Activated T-cell treated with anti-CD3 and anti-CD28 coated beads, Interleukin-2, amount 50 U/mL, for 72 hours (primary cell): ENCODE measurements at places on chromosomes 3 and 15. TPM values are rescaled to one million over a fixed set of nuclear protein-coding genes. Genes with fewer than 3 reads are reported as not detected.

Gene MAP3K13
- 29.3 TPM for total RNA-seq

Gene WDR93
- 0.19 TPM for total RNA-seq

Gene GPR160
- 14.4 TPM for total RNA-seq

Gene MOBP
- 0.34 TPM for total RNA-seq

Gene CHL1
- not detected for total RNA-seq

Gene SLCO2A1
- total RNA-seq, result 0.10 TPM

Gene CDC25A
- 27.8 TPM for total RNA-seq

Gene BFSP2
- total RNA-seq, result not detected

Gene MKRN2OS
- total RNA-seq, result not detected

Gene DUOX2
- total RNA-seq, result 0.31 TPM

Gene STRA6
- 0.46 TPM for total RNA-seq

DNA sequence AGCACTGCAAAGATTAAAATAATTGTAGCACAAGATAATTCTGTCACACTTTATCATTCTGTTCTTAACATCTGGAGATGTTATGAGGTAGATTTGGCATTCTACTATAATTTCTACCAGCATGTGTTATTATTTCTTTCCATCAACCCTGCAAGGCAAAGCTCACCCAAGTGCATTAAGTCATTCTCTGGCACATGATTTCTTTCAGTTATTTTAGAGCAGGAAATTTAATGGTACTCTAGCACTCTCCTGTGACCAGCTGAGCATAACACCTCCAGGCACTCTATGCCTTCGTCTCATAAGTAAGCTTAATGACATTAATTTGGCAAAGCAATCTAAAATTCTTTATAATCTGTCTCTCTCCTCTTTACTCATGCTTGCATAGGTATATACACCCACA is 300.2 kb upstream of the GPR149 start:
- DNase-seq, result no peak

- no peak for DNase-seq
Measured at GRCh38 chr15:91737151-91737818, 116.2 kb upstream of the SLCO3A1 start.

- no peak for DNase-seq
Measured at GRCh38 chr15:46297766-46298165, 662.9 kb downstream of the SQOR start.

- DNase-seq, result no peak
Measured at GRCh38 chr15:34657469-34658127, 74.1 kb upstream of the GOLGA8B start.

GRCh38 chr3:180325958-180326357 is 276.0 kb upstream of the TTC14 start:
- no peak for DNase-seq

DNA sequence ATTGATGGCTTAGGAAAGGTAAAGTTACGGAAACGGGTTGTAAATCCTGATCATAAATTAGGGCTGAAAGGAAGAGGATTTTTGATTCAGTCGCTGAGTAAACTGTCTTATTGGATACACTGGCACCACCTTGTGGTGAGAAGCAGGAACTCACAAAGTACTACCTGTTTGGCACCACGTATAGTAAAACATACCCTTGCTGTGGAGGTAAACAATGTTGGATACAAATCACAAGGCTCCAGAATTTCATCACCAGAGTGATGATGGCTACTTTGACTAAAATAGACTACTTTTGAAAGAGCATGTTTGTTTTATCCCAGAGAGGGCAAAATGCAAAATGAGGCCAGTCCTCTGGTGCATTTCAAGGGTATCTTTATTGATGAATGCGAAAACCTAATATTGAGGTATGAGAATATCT is 216.9 kb downstream of the IGSF11 start:
- peak; percentile 42 for DNase-seq

DNA sequence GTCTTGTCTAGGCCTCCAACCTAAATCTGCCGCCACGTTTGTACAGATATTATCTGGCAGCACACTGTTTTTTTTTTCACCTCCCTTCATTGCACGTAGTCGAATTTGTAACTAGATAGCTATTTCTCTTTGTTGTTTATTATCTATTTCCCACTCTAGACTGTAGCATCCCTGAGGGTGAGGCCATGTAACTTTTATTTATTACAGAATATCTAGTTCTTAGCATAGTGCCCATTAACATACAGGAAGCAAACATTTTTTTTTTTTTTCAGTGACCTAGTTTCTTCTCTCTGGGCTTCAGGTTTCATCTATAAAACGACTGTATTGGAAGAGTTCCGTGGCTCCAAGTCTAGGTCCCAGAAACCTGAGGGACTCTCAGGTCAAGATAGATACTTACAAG is 354.3 kb downstream of the FGF12 start:
- no peak for DNase-seq

GRCh38 chr3:78645628-78646310 is 1122.0 kb downstream of the ROBO1 start:
- DNase-seq, result peak; percentile 1

DNA sequence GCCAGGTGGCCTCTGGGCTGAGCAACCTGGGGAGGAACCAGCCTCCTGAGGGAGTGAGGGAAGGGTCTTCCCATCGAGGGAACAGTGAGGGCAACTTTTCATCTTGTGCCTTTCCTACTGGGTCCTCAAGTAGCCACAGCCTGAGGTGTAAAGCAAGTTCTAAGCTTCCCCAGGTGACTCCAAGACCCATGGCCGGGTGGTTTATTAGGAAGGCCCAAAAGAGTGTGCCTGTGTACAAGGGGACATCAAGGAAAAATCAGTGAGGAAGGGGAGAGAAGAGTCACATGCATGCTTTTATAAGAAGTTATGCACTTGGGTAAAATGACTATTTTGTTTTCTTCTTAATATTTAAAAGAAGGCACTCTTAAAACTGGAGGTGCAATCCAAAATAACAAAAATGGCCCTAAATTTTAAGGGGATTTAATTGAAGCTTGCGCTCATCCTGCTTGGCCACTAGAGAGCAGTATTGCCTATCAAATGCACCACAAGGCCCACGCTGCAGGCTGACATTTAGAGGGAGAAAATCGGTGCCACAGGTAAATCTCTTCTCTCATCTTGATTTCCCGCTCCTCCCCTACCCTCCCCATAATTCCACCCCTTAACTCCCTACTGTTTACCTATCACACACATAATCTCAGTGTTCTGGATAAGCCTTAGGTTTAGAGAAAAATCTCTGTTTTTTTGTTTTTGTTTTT is 6.7 kb downstream of the NANOGP8 start:
- DNase-seq, result peak; percentile 24

DNA sequence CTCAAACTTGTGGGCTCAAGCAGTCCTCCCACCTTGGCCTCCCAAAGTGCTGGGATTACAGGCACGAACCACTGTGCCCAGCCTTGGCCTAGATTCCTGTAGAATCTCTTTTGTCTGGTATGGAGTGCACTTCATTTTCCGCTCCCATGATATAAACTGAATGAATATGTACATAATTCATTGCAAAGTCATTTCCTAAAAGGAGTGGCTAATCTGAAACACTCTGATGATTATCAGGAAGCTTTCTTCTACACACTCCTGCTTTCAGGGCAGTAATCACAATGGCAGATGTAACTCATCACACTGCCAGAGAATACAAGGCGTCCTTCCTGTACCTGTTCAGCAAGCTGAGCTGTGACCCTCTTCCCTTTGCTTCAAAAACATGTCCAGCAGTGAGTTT is 28.6 kb downstream of the RLBP1 start:
- DNase-seq, result no peak

DNA sequence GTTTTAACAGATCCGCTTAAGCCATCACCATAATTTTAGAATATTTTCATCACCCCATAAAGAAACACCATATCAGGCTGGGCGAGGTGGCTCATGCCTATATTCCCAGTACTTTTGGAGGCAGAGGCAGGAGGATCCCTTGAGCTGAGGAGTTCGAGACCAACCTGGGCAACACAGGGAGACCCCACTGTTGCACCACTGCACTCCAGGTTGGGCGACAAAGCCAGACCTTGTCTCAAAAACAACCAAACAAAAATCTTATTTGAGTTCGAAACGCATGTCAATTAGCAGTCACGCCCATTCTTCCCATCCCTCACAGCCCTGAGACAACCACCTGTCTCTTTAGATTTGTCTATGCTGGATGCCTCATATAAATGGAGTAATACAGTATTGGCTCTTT is 119.9 kb downstream of the KLF13 start:
- DNase-seq, result no peak

DNA sequence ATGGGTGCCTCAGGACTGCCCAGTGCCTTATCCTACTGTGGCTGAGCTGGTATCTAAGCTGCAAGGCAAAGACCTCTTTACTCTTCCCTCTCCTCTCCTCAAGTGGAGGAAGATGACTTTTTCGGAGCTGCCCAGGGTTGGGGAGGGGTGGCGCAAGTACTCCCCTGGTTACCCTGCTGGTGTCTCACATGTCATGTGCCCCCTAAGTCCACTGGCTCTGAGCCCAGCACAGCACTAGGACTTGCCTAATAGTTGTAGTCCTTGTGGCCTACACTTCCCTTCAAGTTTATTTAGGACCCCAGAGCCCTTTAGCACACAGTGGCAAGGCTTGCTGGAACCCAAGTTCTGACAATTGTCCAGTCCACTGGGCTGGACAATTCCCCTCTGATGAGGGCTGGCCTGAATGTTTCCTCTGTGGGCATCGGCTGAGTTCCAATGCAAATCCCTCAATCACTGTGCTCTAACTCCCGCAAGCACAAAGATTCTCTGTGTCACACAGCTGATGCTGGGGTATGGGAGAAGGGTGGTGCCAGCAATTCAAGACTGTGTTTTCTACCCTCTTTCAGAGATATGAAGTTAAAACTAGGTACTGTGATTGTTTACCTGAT is 60.4 kb downstream of the UQCC5 start:
- no peak for DNase-seq

GRCh38 chr3:164341086-164341485 is 737.2 kb downstream of the SI start:
- DNase-seq, result no peak

GRCh38 chr3:193230610-193231009 is 10.4 kb upstream of the PLAAT1 start:
- no peak for DNase-seq

DNA sequence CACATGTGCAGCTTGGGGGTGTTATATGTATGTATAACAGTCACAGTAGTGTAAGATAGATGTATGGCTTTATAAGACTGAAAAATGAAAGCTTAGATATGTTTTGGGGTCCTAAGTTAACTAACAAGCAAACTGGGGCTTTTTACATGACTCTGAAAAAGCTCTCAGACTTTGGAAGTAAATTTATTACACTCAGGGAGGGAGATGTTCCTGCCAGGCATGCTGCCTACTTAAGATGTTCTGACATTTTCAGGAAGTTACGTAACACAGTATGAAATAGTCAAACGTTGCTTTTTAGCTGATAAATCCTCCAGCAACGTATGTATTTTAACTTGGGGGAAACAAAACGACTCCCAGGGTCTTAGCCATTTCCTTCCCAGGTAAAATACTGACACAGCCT is 1.7 kb upstream of the IFT57 start:
- DNase-seq, result no peak

DNA sequence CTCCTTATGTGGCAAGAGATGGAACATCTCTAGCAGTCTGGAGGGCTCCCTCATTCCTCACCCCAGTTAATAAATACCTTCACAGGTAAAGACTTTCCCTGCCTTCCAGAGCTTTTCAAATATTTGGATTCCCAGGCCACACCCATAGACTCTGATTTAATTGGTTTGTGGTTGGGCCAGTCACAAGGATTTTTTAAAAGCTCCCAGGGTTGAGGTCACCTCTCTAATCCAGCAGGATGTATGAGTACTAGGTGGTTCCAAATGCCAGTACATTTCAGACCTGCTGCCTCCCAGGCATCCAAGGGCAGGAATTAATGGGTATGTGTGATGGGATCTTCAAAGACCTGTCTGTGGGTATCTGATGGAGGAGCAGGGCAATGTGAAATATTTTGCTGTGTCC is 312.8 kb downstream of the CLSTN2 start:
- DNase-seq, result no peak

- DNase-seq, result no peak
Measured at GRCh38 chr15:77440378-77440999, 19.8 kb downstream of the HMG20A start.

DNA sequence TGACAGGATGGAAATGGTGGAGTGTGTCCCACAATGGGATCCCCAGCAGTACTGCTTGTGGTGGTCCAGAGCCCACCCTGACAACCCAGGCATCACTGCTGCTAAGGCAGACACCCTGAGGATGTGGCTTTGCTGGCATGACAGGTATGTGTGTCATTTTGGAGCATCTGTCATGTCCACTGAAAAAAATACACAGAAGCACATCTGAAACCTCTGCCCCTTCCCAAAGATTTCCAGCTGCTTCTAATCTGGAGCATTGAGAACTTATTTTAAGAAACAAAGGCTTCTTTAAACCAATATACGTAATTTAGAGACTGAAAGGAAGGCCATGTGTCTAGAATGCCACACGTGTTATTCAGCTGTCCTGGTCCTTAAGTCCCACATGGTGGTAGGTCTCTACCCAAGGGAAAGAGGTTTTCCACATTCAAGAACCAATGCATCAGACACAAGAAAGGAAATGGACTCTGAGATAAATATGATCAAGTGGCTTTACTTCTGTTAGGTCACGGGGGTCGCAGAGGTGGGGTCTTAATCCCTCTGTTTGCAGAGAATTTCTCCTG is 88.3 kb downstream of the PDZRN3 start:
- DNase-seq, result no peak

DNA sequence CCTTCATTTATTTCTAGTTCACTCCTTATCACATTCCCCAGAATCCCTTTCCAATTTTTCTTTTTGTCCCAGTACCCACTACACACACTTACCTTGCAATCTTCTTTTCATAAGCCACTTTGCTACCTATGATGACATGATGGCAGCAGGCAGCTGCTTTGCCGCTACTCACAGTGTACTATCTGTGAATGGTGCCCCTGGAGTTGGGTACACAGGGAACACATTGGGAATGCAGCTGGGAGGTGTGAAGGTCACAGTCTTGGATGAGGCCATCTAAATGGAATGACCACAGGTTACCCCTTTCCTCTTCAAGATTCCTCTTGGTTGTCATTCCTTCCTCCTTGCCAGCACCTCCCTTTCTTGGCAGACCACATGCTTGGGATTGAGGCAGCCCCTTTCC is 20.8 kb upstream of the TNIK start:
- no peak for DNase-seq

DNA sequence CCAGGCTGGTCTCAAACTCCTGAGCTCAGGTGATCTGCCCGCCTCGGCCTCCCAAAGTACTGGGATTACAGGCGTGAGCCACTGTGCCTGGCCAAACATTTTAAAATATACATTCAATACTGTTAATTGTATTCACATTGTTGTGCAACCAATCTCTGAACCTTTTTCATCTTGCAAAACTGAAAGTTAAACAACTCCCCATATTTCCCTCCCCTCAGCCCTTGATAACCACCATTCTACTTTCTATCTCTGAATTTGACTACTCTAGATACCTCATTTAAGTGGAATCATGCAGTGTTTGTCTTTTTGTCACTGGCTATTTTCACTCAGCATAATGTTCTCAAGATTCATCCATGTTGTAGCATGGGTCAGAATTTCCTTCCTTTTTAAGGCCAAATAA is 30.0 kb downstream of the HMCES start:
- no peak for DNase-seq

GRCh38 chr3:9837701-9838582 is 5.9 kb downstream of the RPUSD3 start:
- DNase-seq, result no peak

GRCh38 chr15:33442449-33442848 is 131.7 kb downstream of the RYR3 start:
- no peak for DNase-seq

GRCh38 chr3:168864107-168865021 is 768.6 kb upstream of the GOLIM4 start:
- DNase-seq, result no peak

GRCh38 chr15:42728560-42728959 is 8.4 kb downstream of the CDAN1 start:
- DNase-seq, result no peak
